ENCODE measurements at places on chromosomes 1 and 21. TPM values are rescaled to one million over a fixed set of nuclear protein-coding genes. Genes with fewer than 3 reads are reported as not detected.
A peak's percentile ranks its signal among the peaks of the same experiment; 100 is the strongest.

AGMAT gene
- total RNA-seq: not detected

E2F2 gene
- 0.32 TPM for total RNA-seq

BCAN gene
- not detected for total RNA-seq

SIM2 gene
- not detected for total RNA-seq

GRCh38 chr1:156012051-156012817 lies 8.5 kb downstream of the SSR2 start:
- no peak for DNase-seq

GRCh38 chr1:21775985-21776562 lies 6.9 kb downstream of the USP48 start:
- no peak for DNase-seq

DNA sequence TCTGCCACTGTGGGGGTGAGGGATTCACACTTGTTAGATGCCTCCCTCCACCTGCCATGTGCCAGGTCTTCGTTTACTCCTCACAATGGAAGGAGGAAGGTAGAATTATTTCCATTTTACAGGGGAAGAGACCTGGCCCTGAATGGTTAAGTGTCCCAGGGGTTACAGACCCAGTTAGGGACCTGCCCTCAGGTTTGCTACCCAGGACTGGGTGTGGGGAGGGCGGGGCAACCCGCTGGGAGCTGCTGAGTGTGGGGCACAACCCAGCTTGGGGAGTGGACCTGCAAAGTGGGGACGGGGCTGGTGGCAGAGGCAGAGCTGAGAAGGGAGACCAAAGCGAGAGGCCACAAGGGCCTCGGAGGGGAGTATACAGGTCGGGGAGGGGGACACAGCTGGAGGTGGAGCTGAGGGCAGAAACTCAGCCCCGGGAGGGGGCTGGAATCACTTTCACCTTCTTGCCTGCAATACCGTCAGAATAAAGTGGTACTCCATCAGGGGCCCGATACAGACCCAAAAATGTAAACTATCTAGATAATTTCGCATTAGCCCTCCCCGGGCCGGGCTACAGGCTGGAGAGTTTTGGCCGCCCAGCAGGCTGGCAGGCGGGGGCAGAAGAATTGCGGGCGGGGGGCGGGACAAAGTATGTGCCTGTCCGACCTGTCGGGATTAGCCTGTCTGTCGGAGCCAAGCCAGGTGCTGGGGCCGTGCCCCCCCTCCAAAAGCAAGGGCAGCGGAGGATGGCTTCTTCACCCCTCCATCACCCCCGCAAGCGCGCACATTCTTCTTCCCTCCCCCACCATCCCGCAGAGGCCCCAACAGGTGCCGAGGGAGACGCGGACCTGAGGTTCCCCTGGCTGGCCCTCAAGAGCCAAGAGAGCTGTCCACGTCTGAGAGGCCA lies 1.4 kb downstream of the RSPO1 start:
- DNase-seq: no peak

DNA sequence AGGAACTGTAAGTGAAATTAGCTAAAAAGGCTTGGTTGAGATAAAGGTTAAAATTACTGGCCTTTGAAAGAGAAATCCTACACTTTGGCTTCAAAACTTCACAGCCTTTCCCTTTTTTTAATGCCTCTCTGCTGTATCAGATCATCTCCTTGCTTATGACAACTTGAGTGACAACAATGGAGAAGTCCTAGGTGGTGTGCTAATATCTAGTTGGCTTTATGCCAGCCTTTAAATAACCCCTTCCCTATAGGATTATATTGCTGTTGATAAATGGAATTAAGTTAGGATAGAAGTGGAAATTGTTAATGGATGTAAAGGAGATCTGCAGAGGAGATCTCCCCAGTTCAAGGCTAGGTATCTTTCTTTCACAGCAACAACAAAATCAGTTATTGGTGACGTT lies 130.2 kb upstream of the ATP1B1 start:
- no peak for DNase-seq

DNA sequence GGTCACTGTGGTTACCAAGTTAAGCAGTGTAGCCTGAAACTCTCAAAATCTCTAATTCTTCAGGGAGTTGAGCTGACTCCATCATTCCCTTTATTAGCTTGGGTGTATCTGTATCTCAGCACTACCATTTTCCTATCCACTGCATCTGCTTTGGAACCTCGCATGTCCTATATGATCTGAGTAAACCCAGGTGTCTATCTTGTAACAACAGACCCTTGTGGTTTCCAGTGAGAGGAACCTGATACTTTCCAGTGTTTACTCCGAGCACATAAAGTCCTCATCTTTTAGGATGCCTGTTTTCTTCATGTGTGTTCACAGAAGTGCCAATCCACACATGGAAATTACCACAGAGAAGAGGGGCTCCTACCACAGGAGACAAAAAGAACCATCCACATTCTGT lies 650.4 kb downstream of the LMO4 start:
- no peak for DNase-seq

DNA sequence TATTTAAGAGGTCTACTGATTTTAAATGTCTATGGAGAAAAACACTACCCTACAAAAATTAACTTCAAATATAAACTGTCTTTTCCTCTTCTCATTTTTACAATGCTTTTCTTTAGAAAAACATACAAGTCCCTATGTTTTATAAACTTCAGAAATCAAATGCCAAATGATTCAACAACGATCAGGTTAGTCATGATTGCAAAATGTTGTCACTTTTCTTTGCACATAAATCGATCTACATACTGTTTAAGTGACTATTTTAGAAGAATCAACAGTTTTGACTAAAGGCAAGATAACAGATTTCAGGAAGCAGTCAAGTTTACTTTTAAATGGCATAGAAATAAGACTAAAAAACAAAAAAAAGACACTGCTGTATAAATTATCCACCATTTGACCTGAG lies 168.7 kb downstream of the GPATCH2 start:
- DNase-seq: no peak

DNA sequence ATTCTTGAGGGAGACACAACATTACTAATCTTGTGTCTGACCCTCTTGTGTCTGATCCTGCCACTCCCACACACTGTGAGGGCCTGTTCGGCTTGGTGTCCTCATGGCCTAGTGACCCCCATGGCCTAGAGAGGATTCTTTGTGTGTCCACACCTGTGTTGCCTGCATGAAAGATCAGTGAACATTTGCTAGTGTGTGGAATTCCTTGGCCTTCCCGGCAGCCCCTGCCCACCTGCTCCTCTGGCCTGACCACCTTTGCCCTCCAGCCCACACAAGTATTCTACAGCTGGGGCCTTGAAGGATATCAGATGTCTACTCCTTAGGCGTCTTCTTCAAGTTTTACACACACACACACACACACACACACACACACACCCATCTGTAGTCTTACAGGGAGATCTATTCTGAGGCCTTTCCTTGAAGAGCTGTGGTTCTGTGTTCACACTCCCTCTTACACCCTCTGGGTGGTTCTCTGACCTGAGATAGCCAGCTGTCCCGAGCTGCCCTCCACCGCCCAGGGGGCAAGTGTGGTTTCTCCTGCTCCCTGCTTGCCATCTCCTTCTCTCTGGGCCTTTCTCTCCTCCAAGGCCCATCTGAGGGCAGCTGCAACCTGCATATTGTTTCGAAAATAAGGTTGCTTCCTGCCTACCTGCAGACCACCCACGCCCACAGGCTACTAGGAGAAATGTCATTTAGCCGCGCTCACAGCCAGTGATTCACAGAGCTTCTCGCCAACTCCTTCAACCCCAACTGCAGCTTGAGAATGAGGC lies 45.4 kb downstream of the CD247 start:
- DNase-seq: peak; percentile 23

DNA sequence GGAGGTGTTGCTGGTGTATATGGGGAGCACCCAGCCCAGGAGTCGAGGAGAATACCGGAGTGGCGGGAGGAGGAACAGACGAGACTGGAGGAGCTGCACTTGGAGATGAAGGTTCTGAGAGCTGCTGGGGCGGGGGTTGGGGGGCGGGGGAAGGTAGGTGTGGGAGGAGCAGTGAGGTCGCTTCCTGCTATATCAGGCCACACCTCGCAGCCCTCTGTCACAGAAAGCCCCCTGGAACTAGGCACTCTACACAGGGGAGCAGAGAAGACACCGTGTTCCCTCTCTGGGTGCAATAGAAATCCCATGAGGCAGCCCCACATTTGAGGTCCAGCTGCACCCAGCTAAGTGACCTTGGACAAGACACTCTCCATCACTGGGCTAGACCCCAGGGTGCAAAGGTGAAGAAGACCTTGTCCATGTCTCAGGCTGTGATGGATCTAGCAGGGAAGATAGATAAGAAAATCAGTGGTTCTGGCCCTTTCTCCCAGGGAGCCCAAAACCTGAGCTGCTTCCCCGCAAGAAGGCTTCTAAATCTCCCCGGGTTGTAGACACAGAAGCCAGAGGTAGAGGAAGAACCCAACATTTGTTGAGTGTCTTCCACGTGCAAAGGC lies 155.8 kb upstream of the EDN2 start:
- DNase-seq: no peak

DNA sequence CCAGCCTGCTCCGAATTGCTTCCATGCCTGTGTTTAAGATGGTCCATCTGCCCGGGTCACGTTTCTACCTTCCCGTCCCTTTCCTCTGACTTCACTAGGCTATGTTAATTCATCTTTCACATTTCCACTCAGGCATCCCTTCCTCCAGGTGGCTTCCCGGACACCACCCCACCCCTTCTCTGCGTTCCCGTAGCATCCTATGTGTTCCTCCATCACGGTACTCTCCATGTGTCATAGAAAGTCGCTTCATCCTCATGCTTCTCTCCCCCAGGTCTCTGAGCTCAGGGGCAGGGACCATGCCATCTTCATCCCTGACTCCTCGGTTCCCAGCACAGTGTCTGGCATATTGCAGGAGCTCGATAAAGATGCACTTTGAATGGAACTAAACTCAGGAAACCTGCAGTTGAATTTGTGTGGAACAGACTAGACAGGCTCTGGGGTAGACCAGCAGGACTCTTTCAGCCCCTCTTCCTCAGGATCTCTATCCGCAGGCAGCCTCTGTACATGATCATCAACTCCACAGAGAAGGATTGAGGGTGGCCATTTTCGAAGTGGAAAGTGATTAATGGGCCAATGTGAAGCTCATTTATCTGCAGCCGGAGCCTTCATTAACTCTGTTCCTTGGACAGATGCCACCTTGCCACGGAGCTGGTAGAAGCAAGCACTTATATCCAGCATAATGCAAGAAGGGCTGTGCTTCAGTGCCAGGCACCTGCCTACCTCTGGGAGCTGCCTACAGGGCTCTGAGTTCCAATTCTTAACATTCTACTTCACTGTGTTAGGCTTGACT lies 9.1 kb downstream of the C1orf226 start:
- DNase-seq: no peak

DNA sequence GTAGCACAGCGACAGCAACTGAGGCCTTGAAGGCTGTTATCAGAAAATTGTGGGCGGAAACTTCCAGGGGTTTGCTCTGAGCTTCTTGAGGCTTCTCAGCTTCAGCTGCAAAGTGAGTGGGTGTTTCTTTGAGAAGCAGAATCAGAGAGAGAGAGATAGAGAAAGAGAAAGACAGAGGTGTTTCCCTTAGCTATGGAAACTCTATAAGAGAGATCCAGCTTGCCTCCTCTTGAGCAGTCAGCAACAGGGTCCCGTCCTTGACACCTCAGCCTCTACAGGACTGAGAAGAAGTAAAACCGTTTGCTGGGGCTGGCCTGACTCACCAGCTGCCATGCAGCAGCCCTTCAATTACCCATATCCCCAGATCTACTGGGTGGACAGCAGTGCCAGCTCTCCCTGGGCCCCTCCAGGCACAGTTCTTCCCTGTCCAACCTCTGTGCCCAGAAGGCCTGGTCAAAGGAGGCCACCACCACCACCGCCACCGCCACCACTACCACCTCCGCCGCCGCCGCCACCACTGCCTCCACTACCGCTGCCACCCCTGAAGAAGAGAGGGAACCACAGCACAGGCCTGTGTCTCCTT lies at the start of gene FASLG:
TSS of gene FASLG (plus strand) at position 233 of the 583 bp plus-strand sequence. CDS start at position 332, 99 bp downstream.
- DNase-seq: no peak

DNA sequence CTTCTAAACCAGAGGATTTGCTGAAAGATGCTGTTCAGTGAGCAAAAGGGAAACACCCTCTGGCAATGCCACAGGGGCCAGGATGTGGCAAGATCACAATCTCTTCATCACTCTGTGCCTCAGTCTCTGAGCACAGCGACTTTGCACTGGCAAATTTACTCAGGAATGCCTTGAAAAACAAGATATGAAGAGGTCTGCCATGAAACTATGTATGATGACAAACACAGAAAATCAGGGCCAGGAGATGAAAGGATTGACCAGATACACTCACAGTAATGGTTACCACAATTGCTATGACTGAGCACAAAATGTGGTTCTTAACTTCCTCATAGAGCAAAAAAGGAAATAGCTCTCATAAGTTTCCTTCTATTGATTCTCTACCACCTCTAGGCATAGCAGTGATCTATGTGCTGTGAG lies 5.8 kb downstream of the TTC13 start:
- DNase-seq: no peak

DNA sequence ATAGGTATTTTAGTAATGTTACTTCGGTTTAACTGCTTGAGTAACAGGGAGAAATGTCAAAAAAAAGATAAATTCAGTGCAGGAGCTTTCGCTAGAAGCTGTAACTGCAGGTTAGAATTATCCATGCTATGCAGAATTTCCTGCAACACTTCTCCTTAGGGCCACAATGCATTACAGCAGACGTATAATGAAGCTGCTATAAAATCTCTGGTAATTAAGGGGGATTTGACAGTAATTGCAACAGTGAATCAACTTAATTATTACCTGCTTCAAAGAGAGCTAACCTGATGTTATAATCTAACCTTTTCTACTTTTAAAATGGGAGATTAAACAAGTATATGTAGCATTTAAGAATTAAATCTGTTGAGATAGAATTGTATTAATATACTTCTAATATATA lies 92.6 kb downstream of the ATG4C start:
- no peak for DNase-seq

DNA sequence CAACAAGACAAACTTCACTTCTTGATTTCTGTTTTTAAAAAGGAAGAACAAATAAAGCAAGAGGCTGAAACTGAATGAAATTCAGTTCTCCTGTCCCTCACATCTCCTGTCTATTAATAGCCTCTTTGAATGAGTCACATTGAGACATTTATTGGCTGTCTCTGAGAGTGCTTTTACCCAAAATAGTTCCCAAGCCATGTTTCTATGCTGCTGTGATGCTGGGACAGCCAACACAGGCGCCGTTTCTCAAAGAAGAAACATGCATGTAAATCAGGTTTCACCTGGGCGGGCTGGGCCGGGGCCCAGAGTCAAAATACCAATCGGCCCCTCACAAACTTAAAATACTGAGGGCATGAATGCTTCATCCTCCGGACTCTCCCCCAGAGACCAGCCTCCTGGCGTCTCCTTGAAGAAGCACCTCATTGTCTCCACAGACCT lies 105.2 kb downstream of the EDEM3 start:
- DNase-seq: no peak

GRCh38 chr1:173499729-173500128 lies 22.6 kb downstream of the PRDX6 start:
- no peak for DNase-seq

- no peak for DNase-seq
These were observed 1.7 kb upstream of the KCNE2 start for GRCh38 chr21:34362136-34362444.

All from upper lobe of right lung (tissue), 1 donor.